ENCODE measurements at places on chromosomes 3 and 15. TPM values are rescaled to one million over a fixed set of nuclear protein-coding genes. Genes with fewer than 3 reads are reported as not detected.

Gene STAC
- total RNA-seq: not detected

Gene RAD51
- 1.7 TPM for total RNA-seq

Gene COL6A5
- not detected for total RNA-seq

Gene CHRD
- not detected for total RNA-seq

Gene HRG
- total RNA-seq: not detected

Gene SLC28A1
- total RNA-seq: not detected

Gene RNF168
- total RNA-seq: 74.5 TPM

Gene CPB1
- not detected for total RNA-seq

Gene ATP10A
- total RNA-seq: 48.2 TPM

Gene ROPN1B
- not detected for total RNA-seq

Gene GOLGA6L7
- total RNA-seq: not detected

Gene EBLN2
- total RNA-seq: 12.6 TPM

All from CD4-positive, alpha-beta memory T cell (primary cell).